ENCODE measurements at places on chromosomes 5 and 9.

DNA sequence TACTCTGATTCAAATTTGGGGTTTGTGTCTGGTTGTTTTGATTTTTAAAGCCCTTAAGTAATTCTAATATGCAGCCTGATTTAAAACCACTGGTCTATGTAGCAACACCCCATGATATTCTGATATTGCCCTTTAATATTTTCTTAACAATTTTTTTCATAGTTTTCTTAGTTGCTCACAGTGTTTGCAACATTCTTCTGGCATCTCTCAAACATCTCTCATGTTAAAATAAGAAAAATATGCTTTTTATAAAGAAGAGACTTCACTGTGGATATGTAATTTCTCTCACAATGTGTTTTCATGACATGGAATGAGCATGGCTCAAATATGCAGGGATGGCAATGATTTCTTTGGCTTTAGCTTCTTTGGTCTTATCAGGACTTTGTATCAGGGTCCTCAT is 183.7 kb downstream of the TAF11L14 start:
- no peak for DNase-seq

GRCh38 chr5:90214991-90215390 is 194.6 kb downstream of the CETN3 start:
- DNase-seq, result no peak

GRCh38 chr5:62572918-62573514 is 5.6 kb upstream of the LRRC70 start:
- DNase-seq, result no peak

GRCh38 chr5:50501491-50502228 is 60.6 kb upstream of the EMB start:
- no peak for DNase-seq

- DNase-seq, result no peak
These were observed 5.3 kb upstream of the LHFPL2 start for GRCh38 chr5:78653681-78654366.

- no peak for DNase-seq
These were observed 1.5 kb upstream of the HMGCS1 start for GRCh38 chr5:43314724-43315123.

DNA sequence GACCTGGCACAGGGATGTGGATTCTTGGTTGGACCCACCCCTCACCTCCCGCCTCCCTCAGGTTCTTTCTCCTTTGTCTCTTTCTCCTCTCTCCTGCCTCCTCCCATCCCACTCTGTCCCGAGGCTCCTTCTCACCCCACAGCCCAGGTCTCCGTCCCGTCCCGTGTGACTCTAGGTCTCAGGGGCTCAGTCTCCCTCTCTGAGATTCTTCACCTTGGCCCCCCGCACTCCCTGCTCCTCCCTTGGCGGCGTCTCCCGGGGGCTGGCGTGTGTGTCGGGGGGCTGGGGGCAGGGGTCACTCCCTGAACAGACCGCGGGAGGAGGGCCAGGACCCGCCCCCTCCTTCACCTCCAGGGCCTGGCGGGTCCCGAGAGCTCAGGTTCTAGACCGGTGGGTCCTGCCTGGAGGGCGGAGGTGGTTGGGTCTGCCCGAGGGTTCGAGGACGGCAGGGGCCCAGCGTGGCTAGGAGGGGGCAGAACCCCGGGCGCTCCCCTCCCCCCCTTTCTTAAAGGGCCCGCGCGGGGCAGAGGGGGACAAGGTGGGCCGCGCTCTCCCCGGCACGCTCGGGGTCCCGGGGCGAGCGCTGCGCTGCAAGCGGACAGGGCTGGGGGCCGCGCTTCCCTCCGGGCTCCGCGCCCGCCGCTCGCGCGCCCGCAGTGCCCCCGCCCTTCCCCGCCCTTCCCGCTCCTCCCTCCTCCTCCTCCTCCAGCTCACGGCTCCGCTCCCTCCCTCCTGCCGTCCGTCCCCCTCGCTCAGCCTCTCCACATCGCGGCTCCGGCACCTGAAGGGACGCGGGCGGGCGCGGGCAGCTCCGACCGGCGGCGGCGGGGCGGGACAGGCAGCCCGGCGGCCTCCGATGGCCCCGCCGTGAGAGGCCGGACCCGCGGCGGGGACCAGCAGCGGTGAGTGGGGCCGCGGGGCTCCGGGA is at the start of gene PSD2:
PSD2 (plus strand) TSS at position 735 of the 928 bp plus-strand sequence. CDS start 13,633 bp downstream, outside the sequence.
- DNase-seq, result no peak

DNA sequence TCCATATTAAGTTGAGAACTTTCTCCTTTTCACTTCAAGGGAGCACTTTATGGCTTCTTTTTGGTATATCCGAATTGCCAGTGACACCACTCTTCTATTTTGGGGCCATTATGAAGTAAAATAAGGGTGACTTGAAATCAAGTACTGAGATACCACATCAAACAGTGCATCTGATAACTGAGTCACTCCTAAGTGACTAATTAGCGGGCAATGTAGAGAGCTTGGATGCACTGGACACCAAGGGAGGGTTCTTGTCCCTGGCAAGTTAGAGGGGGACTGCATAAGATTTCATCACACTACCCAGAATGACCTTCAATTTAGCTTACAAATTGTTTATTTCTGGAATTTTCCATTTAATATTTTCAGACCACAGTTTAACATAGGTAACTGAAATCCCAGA is 813.9 kb upstream of the CDH10 start:
- no peak for DNase-seq

- no peak for DNase-seq
These were observed 222.9 kb downstream of the DOCK8 start for GRCh38 chr9:437574-438001.

DNA sequence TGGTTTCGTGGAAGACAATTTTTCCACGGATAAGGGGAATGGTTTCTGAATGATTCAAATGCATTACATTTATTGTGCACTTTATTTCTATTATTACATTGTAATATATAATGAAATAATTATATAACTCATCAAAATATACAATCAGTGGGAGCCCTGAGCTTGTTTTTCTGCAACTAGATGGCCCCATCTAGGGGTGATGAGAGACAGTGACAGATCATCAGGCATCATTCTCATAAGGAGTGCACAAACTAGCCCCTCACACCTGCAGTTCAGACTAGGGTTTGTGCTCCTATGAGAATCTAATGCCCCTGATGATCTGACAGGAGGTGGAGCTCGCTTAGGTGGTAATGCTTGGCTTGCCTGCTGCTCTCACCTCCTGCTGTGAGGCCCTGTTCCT is 6.4 kb downstream of the ISCA1 start:
- no peak for DNase-seq

GRCh38 chr5:115262011-115262320 is 711 bp downstream of the PGGT1B start:
- peak; percentile 17 for DNase-seq

DNA sequence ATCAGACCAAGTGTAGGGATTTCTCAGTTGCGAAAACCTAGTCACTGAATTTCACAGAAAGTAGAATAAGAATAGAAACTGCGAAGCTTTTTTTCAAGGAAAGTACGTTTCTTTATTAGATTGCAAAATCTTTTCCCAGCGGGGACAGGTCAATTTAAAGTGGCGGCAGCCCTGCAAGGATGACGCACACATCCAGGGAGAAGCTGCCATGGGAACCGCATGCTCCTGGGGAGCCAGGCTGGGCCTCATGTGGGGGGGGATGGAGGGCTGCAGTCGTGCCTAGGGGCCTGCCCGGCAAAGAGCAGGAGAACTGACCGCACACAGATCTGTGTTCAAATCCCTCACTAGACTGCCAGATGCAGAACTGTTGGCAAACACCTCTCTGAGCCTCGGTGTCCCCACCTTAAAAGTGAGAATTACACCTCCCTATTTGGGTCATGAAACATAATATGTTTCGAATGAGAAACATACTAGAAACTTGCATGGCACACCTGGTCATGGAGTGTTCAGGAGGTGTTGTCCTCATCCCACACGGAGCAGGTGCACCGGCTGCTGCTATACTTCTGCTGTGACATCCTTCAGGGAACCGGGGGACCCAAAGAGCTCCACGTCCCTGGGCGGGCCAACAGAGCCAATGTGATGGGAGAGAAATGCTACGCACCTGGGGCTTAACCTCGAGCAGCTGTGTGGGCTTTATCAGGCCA is 127.8 kb upstream of the PHYKPL start:
- DNase-seq, result no peak

- no peak for DNase-seq
These were observed 18.7 kb downstream of the RMI1 start for GRCh38 chr9:83999141-83999918.

- DNase-seq, result no peak
These were observed 19.0 kb upstream of the FER start for GRCh38 chr5:108728566-108729241.

DNA sequence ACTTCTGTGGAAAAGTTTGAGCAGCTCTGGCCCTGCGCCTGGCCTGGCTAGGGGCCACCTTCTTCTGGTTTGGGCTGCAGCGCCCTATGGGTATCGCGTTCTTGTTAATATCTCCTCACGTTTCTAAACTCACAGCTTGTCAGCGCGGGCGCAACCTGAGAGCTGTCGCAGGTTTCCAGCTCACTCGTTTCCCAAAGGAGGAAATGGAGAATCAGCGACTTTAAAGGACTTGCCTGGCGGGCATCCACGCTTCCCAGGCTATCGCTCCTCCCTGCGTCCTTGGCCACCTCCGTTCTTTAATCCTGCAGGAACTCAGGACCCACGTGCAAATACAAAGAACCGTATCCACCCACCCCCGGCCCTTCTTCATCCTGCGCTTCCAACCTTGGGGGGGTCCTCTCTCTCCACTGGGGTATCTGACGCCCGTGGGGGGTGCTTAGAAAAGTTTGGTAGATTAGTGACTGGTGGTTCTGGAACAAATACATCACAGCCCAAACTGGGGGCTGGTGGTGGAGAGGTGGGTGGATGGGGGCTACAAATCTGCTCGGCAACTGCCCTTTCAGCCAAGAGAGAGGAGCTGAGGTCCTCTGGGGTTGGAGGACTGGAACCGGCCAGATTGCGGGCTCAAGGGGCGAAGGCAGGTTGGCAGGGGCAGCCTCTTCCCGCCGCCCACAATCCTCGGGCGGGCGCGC is 578 bp upstream of the PSAT1 start:
- peak; percentile 81 for DNase-seq

DNA sequence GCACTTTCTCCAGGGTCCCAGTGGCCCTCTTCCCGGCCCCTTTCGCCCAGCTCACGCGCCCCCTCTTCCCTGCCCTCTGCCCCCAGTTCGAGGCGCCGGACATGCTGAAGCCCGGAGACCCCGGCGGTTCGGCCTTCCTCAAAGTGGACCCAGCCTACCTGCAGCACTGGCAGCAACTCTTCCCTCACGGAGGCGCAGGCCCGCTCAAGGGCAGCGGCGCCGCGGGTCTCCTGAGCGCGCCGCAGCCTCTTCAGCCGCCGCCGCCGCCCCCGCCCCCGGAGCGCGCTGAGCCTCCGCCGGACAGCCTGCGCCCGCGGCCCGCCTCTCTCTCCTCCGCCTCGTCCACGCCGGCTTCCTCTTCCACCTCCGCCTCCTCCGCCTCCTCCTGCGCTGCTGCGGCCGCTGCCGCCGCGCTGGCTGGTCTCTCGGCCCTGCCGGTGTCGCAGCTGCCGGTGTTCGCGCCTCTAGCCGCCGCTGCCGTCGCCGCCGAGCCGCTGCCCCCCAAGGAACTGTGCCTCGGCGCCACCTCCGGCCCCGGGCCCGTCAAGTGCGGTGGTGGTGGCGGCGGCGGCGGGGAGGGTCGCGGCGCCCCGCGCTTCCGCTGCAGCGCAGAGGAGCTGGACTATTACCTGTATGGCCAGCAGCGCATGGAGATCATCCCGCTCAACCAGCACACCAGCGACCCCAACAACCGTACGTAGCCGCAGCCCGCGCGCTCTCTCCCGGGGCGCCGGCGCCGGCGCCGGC is 1.0 kb downstream of the PRDM6 start:
- DNase-seq, result peak; percentile 58

DNA sequence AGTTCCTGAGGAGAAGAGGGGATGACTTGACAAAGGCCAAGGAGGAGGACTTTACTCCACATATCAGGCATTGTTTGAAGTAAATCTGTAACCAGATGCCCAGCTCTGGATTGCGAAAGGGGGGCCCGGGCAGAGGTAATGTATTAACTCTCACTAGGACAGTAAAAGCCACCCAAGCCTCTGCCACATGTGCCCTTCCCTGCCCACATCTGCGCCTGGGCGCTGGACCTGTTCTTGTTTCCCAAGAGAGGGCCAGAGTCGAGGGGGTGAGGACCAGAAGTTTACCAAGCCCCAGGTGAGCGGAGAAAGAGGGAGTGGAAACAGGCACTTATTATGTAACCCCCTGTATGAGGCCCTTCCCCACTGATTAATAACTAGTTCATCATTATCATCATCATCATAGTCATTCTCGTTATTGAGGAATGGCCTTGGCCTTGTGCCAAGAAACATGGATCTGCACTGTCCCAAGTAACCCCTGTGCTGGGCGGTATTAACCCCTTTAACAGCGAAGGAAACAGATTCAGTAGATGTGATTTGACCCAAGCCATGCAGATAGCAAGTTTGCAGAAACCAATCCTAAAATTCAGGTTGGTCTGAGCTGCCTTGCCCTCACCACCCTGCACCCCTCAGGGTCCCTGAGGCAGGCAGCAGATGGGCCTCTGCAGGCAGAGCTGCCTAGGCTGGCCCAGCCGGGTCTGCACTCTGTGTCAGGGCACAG is at the start of gene SLC23A1:
SLC23A1 (minus strand) TSS at position 23 of the 718 bp plus-strand sequence. CDS start 44 bp downstream, outside the sequence.
- no peak for DNase-seq

- DNase-seq, result peak; percentile 35
These were observed 184.1 kb downstream of the DIRAS2 start for GRCh38 chr9:90458485-90458884.

DNA sequence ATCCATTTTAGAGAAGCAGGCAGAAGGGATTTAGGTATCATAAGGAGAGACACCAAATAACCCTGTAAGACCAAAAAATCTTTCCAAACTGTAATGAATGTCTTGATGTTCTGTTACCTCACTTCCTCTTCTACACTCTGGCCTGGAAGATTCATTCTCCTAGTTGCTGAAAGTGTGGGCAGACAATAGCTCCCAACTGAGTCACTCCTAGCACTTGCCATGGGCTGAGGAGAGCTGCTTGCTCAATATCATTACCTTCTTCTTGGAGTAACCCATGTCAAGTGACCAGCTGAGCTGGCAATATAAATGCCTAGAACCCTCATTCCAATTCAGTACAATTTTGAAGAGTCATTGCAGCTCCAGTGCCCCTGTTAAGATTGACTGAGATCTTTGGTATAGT is 1985.5 kb upstream of the CDH6 start:
- no peak for DNase-seq

GRCh38 chr9:7325995-7326394 is 473.6 kb downstream of the DMAC1 start:
- DNase-seq, result no peak

Measured in ELF-1 (cell line).